ENCODE measurements at places on chromosomes 7 and 10.

GRCh38 chr10:86536294-86536861 lies 14.8 kb upstream of the WAPL start:
- peak; percentile 80 for DNase-seq

DNA sequence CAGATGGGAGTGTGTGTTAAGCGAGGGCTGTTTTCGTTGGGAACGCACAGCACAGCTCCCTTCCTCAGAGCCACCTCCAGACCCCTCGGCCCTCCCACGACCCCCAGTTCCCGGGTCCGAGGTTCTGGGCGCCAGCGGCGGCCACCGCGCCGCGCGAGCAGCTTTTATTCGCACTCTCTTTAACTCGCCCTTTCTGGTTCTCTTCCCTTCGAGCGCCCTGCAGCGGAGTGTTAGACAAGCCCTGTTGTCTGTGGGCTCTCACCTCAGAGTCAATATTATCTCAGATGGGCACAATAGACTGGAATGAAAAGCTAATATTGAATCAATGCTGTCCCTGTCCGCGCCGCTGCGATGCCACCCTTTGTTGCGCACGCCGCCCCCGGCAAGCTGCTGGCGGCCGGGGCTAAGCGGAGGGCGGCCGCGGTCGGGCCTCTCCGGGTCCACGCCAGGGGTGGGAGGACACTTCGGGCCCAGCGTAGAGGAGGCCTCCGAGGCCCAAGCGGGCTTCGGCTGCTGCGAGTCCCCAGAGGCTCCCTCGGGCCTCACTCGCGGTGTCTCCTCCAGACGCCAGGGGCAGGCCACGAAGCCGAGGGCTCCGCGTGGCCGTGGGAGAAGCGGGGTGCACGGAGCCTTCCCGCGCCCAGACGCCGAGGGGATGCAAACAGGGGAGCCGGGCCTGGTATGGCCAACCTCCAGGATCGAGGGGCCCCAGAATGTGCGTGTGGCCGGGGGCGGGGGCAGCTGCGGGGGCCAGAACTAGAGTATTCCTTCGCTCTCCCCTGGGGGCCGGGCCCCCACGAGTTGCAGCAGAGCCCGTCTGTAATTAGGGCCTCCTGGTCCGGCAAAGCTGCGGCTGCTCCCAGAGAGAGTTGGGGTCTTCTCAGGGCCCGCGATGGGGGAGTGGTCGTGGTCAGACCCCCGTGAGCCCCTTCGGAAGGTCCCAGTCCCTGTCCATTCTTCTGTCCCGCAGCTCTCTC lies 7.9 kb upstream of the EMX2 start:
- no peak for DNase-seq

- no peak for DNase-seq
Observed at GRCh38 chr7:89845952-89846351, 308.3 kb upstream of the STEAP1 start.

DNA sequence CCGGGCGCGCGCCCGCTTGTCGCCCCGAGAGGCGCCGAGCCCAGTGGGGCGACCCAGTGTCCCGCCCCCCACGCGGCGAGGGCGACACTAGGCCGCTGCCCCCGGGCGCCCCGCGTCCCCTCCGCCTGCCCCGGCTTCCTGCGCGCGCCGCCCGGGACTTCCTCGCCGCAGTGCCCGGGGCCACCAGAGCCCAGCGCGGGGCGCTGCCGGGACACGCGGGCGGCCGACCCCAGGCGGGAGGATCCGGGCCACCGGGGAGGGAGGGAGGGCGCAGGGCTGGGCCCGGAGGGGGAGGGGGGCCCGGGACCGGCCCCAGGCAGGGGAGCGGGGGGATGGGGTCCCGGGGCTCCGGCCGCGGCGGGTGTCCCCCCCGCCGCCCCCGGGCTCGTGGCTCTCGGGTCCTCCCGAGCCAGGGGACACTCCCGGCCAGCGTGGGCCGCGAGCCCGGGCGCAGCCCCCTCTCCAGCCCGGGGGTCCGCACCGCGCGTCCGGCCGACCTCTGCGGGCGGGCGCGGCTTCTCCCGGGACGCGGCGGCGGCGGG lies 435 bp upstream of the PWWP2B start:
- DNase-seq: peak; percentile 87

DNA sequence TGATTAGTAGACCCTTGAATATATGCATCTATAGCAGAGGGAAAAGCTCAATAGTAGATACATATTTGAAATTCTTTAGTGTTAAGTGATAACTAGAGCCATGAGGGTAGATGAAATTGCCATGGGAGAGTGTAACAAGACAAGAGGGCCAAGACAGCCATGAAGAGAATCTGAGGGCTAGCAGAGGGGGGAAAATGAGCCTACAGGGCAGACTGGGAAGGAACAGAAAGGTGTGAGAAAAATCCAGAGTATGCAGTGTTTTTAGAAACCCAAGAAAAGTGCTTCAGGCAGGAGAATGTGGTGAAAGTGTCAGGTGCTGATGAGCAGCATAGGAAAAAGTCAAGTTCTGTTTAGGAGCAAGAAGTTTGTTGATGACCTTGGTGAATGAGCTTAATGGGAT lies 63.0 kb downstream of the MAPK8 start:
- DNase-seq: no peak

DNA sequence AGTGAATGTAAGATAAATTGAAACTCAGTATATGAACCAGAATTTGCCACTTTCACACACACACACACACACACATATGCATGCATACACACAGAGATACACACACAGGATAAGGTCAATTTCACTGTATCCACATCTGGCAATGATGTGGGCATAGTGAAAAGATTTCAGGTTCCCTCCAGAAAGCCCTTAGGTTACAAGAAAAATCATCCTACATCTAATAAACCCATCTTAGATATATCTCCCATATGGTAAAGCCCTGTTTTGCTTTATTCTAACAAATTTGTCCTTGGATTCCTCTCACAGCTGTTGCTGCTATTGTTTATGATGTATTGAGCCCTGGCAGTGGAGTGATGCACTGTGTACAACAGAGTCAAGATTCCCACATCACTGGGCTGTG lies 27.9 kb upstream of the DLX6 start:
- no peak for DNase-seq

DNA sequence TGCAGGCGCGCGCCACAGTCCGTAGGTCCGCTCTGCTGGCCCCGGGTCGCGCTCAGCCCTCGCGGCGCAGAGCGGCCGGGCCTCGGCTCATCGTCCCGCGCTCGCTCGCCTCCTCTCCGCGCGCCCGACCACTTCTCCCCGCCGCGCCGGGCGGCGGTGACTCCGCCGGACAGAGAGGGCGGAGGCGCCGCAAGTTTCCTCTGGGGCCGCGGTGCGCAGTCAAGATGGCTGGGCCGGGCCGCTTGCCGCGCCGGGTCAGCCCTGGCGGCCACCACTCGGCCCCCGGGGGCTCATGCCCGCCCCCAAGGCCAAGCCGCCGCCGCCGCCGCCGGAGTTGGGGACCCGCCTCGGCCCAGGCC lies 441 bp downstream of the FZD8 start:
- no peak for DNase-seq

GRCh38 chr7:101172005-101172853 lies 6.9 kb upstream of the VGF start:
- no peak for DNase-seq

- DNase-seq: no peak
Observed at GRCh38 chr7:75039709-75040108, 33.9 kb downstream of the RCC1L start.
